ENCODE measurements at places on chromosomes 4 and X. TPM values are rescaled to one million over a fixed set of nuclear protein-coding genes. Genes with fewer than 3 reads are reported as not detected.

GRCh38 chrX:40127052-40127451, 29.3 kb upstream of the BCOR start:
- H3K27ac ChIP-seq: peak overlapping the region; percentile 31
- DNase-seq: peak; percentile 49
- H3K27me3 ChIP-seq: no peaks in the 10 kb centered on the region
- H3K4me1 ChIP-seq: peaks cover 6% of the 10 kb centered on the region
- H3K36me3 ChIP-seq: peaks cover 3% of the 10 kb centered on the region

UCP1 gene
- total RNA-seq: not detected

GRCh38 chr4:67871867-67872266, 11.9 kb downstream of the TMPRSS11D start:
- no peak overlapping the region for H3K27ac ChIP-seq
- H3K4me1 ChIP-seq: no peaks in the 10 kb centered on the region
- H3K36me3 ChIP-seq: no peaks in the 10 kb centered on the region
- no peak for DNase-seq

- H3K4me3 ChIP-seq: peak within 1 kb of the TSS; percentile 76
- H3K27me3 ChIP-seq: peaks cover 29% of the 10 kb centered on the region
- H3K27ac ChIP-seq: no peak within 1 kb of the TSS
- H3K4me1 ChIP-seq: peaks cover 10% of the 10 kb centered on the region
Observed at GRCh38 chr4:52659001-52659721, at the start of gene USP46. Gene USP46 (minus strand): TSS chr4:52659301. CDS start chr4:52659150, 151 bp downstream.

DNA sequence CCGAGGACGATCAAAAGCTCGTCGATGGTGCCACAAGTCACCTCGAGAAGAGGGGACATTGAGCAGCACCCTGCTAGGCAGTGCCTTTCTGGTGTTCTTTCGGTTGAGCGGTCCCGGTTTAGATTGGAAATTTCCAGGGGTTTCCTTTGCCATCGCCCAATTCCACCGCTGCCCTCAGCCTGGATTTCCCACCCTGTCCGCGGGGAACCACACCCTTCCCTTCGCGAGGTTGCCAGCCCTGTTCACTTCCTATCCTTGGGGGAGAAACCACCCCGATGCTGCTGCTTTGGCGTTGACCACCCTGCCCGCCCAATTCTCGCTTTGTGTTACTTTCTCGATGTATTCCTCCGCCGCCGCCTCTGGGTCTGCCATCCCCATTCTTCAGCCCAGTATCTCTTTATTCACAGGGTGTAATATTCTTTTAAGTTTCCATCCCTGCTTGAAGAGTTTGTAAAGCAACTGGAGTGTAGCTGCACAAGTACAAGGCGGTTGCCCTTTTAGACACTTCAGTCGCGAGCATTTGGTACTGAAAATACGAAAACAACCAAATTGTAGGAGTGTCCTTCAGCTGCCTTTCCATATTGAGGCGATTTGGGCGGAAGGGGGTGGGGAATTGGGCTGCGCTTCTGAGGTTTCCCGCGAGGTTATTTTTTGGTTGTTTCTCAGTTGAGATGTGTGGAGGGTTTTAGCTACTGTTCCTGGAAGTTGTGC, 1.1 kb downstream of the OGT start:
- peak overlapping the region; percentile 96 for H3K4me3 ChIP-seq
- no peaks in the 10 kb centered on the region for H3K27me3 ChIP-seq
- DNase-seq: peak; percentile 73
- peaks cover 46% of the 10 kb centered on the region for H3K36me3 ChIP-seq

CISD2 gene
- total RNA-seq: 25.7 TPM

DNA sequence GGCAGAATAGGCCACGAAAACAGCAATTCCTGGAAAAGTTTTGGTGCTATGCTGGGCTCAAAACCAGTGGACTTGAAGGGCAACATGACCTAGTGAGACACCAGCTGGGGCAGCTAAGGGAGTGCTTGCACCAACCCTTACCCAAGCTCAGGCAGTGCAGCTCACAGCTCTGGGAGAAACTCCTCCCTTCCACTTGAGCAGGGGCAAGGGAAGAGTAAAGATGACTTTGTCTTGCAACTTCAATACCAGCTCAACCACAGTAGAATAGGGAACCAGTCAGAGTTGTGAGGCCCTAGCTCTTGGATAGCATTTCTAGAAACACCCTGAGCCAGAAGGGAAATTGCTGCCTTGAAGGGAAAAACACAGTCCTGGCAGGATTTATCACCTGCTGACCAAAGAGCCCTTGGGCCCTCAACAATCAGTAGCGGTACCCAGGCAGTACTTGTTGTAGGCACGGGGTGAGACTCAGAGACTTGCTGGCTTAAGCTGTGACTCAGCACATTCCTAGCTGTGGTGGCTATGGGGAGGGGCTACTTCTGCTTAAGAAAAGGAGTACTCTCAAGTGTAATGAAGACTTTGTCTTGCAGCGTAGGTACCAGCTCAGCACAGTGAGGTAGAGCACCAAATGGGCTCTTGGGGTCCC, 19.7 kb upstream of the ABCG2 start:
- H3K4me1 ChIP-seq: peaks cover under 1% of the 10 kb centered on the region
- H3K4me3 ChIP-seq: no peak overlapping the region

DNA sequence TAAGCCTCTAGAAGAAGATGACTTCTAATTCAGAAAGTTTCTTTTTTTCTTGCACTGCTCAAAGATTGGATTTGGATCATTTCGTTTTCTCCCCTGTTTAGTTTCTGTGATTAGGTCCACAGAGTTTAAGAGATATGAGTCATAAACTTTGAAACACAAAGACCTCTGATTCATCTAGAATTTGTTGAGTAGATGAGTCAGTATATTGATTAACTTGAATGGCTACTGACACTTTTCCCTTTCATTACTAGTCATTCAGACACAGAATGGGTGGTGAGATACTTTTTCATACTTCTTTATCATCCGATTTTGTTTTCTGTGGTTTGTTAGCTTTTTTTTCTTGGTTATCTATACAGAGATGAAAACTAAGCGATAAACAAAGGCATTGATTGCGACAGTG, 34.1 kb upstream of the AFF2 start:
- H3K27ac ChIP-seq: no peak overlapping the region
- H3K27me3 ChIP-seq: no peaks in the 10 kb centered on the region
- H3K36me3 ChIP-seq: no peaks in the 10 kb centered on the region
- peaks cover 14% of the 10 kb centered on the region for H3K4me1 ChIP-seq
- no peak overlapping the region for H3K4me3 ChIP-seq
- no peak for DNase-seq

- H3K36me3 ChIP-seq: peaks cover 11% of the 10 kb centered on the region
- no peak overlapping the region for H3K4me3 ChIP-seq
- DNase-seq: no peak
- H3K4me1 ChIP-seq: no peaks in the 10 kb centered on the region
Observed at GRCh38 chr4:25830548-25830947, 32.2 kb downstream of the SEL1L3 start.

DGKK gene
- not detected for total RNA-seq

DNA sequence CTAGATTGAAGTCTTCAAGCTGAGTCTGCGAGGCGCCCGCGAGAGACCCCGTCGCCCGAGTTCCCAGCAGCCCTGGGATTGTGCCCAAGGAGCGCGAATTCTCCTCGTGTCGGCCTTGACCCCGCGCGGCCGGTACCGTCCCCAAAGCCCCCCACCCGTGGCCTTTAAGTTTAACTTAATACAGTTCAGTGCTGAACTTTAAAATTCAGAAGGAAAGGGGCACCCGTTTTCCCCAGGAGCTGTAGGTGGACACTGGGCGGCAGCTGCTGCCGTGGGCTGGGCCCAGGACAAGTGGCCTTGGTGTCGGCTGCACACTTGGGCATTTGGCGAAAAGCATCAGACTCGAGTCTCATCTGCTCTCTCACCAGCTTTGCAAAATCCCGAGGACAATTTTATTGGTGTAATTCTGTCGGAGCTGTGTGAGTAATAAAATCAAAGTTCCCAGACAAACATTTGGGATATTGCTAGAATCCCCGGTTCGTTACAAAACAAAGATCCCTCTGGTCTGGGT, 634 bp downstream of the CWH43 start:
- H3K4me1 ChIP-seq: no peaks in the 10 kb centered on the region
- peaks cover 57% of the 10 kb centered on the region for H3K27me3 ChIP-seq

FGD1 gene
- total RNA-seq: 0.30 TPM

DNA sequence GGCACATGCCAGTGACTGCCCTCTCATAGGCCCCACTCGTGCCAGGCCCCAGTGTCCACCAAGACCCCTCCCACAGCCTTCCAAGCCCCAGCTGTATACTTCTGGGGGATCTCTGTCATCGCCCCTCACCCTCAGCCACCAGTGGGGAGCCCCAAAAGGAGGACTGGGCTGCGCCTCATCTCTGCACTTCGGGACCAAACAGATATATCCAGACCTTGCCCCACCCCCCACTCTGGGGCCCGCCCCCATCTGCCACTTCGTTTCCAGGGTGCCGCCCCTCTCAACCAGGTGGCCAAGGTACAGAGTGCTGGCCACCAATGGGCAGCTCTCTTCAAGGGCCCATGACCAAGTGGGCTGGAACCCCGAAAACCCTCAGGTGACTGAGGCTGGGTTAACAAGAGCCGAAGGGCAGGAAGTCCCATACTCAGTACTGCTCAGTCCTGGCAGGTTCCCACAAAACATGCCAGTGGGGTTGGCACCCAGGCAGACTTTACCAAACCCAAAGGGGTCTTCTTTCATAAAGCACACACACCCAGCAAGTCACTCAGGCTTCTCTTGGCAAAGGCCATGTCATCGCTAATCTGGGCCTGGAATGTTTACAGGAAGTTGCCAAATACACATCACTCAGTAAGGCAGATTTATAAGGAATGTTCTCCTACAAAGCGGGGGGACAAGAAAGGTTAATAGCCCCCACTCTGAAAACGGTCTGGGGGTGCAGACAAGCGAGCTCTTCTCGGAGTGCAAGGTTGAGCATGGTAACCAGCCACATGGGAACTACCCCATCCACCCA, 4.4 kb downstream of the ZFYVE28 start:
- peaks cover 54% of the 10 kb centered on the region for H3K4me1 ChIP-seq
- H3K4me3 ChIP-seq: peak overlapping the region; percentile 63
- DNase-seq: peak; percentile 44
- H3K27me3 ChIP-seq: peaks cover 15% of the 10 kb centered on the region
- H3K36me3 ChIP-seq: no peaks in the 10 kb centered on the region

PARM1 gene
- not detected for total RNA-seq

DNA sequence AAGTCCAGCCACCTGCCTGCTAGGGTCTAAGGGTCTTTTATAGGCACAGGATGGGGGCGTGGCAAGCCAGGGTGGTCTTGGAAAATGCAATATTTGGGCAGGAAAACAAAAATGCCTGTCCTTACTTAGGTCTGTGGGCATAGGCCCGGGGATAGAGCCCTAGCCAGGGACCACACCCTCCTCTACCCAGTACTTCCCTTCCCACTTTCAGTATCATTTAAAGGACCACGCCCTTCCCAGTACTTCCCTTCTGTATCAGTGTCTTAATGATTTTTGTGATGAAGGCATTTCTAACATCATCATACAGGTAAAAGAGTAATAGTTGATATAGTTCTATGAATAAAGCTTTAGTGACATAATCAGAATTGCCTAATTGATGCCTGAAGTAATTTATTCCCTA, 11.4 kb downstream of the BANK1 start:
- no peak overlapping the region for H3K4me3 ChIP-seq
- H3K36me3 ChIP-seq: no peaks in the 10 kb centered on the region
- H3K27ac ChIP-seq: no peak overlapping the region

GRIA2 gene
- total RNA-seq: not detected

RHOXF2 gene
- not detected for total RNA-seq

SPANXD gene
- not detected for total RNA-seq

AKAP14 gene
- not detected for total RNA-seq

- H3K27ac ChIP-seq: no peak overlapping the region
- DNase-seq: no peak
Observed at GRCh38 chr4:53801373-53801772, 210.1 kb upstream of the LNX1 start.

DNA sequence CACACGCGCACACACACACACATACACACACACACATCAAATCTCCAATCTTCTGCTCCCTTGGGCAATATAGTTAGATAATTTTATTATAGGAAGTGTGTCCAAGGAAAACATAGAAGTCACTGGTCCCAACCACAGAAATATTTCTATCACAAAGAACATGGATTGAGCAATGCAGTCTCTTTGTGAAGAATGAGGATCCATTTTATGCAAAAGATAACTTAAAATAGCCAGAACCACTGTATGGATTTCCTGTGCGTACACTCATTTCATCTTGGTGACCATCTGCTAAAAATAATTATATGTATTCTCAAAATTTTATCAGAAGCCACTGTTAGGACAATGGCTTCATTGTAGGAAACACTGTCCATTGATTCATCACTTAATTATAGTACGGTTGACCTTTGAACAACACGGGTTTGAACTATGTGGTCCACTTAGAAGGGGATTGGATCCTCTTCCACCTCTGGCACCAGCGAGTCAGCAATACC, 169.6 kb upstream of the MXRA5 start:
- no peaks in the 10 kb centered on the region for H3K4me1 ChIP-seq
- H3K36me3 ChIP-seq: no peaks in the 10 kb centered on the region
- no peak for DNase-seq
- no peak overlapping the region for H3K27ac ChIP-seq
- H3K4me3 ChIP-seq: no peak overlapping the region

DNA sequence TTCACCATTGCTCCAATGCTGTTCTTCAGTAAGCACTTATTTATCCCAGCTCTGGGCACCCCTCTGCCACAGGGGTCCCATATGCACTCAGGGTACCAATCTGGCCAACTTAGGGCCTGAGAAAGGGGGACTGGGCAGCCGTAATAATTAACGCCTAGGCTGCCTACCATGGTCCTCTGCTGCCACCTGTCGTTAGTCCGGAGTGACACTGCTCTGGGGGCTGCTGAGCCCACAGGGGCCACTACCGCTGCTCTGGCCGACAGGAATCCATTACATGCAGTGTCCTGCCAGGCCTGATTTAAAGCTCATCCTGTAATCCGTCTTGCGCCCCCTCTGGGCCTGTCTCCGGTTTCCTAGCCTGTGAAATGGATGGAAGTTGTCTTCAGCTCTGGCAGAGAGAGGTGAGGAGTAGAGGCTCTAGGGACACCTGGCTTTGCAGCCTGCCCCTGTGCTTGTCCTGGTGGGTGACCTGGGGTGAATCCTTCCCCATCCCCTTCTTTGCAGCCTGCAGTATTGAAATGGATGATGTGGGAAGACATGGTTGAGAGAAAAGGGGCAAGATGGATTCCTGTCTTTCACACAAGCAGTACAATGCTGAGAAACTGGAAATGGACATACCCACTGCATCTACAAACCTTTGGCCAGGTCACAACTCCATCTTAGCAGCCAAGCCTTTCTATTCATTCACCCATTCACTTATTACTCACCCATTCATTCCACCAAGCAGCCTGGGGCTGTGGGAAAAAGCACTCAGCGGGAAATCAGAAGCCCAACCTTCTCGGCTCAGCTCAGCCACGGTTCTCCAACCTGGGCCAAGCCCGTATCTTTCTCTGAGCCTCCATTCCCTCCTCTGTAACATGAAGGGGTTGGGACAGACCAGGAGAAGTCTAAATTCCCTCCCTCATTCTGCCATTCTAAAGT, 116.3 kb upstream of the NALF2 start:
- H3K4me1 ChIP-seq: no peaks in the 10 kb centered on the region
- no peak overlapping the region for H3K4me3 ChIP-seq
- DNase-seq: peak; percentile 39
- no peaks in the 10 kb centered on the region for H3K27me3 ChIP-seq
- H3K36me3 ChIP-seq: no peaks in the 10 kb centered on the region

Data from activated naive CD4-positive, alpha-beta T cell treated with anti-CD3 and anti-CD28 coated beads for 36 hours (primary cell).